ENCODE measurements at places on chromosomes 7 and 10. TPM values are rescaled to one million over a fixed set of nuclear protein-coding genes. Genes with fewer than 3 reads are reported as not detected.
A peak's percentile ranks its signal among the peaks of the same experiment; 100 is the strongest.

DNA sequence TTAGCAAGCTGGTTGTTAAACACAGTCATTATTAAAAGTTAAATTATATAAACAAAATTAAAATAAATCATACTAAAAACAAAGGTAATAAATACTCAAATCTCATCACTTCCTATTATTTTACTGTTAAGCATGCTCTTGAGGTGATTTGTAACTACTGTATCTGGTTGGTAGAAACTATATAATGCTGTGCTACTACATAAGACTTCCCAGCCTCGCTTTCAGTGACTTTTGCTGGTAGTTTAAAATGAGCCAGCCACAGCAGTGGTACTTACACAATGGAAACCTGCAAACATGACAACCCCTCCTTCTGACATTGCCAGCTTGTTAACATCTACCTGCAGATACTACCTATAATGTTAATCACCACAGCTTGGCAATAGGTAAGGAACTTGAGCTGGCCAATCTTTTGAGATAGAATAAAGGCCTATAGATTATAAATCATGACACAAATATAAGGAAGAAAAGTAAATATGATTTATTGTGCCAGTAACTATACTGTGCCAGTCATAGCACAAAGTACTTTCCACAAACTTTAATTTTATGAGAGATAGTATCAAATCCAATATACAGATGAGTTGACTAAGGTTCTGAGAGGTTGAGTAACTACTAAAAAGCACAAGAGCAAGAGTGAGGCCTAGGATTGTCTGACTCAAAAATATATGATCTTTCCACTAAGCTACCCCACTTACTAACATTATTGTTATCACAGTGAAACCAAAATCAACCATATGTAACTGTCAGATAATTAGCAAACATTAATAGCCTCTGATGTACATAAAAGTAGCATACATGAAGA is 181.1 kb upstream of the ASAH2 start:
- DNase-seq = no peak

Gene HYCC1
- 19.6 TPM for total RNA-seq

DNA sequence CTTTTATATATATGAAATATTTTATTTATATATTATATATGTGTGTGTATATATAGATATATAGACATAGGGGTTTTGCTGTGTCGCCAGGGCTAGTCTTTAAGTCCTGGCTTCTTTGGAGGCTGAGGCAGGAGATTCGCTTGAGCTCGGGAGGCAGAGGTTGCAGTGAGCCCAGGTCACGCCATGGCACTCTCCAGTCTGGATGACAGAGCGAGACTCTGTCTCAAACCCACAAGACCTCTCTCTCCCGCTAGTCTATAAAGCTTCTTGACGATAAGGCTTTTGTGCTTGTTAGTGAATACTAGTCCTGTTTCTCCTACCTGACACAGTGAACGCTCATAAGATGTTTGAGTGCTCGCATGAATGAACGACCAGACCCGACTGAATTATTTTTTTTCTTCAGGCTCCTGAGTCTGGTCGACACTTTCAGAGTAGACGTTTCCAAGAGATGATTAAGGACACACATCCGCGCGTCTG is 577 bp upstream of the DDX21 start:
- no peak for DNase-seq

Gene ATRNL1
- 18.4 TPM for total RNA-seq

DNA sequence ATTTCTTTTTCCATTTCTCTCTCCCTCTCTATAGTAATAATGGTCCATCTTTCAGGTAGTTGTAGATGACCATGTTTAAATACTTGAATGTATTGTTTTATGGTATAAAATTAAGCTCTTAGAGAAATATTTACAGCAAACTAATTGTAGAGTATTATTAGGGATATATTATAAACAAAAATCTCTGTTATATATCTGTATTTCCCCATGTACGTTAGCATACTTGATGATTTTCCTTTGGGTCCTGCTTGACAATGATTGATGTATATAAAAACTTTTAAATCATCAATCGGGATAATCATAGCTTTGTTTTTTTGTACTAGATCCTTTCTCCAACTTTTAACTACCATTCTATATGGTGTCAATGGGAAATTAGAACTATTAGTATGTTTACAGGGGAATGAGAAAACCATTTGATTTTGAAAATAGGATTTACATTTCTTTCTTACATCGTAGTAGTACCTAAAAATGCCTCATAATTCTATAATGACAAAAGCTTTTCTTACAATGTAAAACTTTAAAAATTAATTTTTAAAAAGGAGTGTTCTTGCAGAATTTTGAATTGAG is 117.5 kb upstream of the CDK13 start:
- DNase-seq = no peak

DNA sequence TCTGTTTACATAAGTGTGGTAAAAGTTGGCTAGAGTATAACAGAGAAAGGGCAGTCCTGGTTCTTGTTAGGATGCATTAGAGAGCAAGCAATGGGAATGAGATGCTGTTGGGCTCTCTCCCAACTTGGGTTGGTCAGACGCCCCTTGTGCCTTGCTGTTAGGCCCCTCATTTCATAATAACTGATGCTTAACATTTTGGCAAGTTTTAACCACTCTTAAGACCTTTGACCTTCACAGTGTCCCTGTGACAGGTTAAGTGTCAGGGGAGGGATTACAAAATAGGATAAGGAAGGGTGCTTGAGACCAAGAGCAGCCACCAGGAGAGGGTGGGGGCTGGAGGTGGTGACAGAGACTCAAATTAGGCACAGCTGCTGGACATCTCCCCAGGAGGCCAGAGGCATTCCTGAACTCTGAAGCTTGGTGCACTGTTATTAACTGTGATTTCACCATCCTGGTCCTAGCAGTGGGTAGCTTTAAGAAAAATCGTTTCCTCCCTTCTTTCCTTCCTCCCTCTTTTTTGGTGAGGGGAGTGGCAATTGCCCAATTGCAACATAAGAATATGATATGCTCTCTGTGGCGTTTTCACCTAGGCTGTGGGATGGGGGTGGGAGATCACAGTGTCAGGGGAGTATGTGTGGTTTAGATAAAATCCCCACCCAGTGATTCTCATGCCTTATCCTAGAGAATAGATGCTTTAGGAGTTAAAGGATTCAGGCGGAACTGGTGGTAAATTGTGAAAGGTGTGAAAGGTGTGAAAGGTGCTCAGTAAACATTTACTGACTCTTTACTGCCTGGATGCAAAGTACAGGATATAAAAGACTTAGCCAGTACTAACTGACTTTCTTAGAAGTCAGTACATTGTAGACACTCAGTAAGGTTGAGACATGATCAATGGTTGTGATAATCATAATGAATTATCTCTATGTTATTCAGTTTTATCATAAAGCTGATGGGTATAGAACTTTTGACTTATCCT is 270.5 kb downstream of the BICC1 start:
- DNase-seq = peak; percentile 47

- DNase-seq = no peak
Observed at GRCh38 chr10:86851328-86852207, 95.1 kb downstream of the BMPR1A start.

- DNase-seq = no peak
Observed at GRCh38 chr10:132001238-132001972, 19.7 kb upstream of the BNIP3 start.

DNA sequence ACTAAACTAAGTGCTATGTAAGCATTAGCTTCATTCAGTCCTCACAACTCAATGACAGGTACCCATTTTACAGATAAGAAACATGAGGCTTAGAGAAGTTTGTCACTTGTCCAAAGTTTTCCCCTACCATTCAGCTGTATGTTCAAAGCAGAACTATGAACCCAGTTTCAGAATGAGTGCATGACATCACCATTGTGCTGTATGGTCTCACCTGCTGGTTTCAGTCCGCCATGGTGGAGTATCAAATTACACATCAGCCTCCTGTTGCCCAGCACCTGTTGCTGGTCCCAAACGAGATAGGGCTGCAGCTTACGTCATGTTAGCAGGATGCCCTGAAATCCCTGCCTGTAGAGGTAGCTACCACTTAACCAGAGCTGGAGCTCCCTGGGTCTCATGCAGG is 95.0 kb downstream of the DYNC1I1 start:
- DNase-seq = no peak

Gene ITIH2
- not detected for total RNA-seq

Gene TMEM213
- not detected for total RNA-seq

DNA sequence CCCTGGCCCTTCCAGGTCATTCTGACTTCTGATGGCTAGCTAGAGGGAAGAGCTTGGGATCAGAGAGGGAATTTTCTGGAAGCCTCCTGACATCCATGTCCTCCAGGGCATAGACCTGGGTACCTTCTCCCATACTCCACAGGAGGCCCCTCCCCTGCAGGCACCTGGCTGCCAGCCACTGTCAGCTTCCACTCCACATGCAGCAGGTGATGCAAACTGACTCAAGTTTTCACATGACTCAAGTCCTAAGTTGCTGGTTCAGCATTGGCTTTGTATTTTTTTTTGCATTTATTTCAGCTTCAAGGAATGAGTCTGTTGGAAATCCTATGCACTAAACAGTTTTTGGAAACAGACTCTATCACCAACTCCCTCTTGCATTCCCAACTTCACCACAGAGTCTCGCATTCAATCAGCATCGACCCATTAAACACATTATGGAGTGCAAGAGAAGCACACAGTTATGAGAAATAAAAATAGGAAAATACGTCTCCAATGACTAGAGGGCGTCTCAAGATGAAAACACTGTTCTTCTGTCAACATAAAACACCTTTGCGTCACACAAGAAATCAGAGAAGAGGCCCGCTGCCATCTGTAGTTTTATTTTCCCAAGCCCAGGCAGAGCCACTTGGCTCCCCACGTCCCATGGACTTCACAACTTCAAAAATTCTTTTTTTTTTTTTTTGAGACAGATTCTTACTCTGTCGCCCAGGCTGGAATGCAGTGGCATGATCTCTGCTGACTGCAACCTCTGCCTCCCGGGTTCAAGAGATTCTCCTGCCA is 362.6 kb upstream of the MGMT start:
- DNase-seq = no peak

DNA sequence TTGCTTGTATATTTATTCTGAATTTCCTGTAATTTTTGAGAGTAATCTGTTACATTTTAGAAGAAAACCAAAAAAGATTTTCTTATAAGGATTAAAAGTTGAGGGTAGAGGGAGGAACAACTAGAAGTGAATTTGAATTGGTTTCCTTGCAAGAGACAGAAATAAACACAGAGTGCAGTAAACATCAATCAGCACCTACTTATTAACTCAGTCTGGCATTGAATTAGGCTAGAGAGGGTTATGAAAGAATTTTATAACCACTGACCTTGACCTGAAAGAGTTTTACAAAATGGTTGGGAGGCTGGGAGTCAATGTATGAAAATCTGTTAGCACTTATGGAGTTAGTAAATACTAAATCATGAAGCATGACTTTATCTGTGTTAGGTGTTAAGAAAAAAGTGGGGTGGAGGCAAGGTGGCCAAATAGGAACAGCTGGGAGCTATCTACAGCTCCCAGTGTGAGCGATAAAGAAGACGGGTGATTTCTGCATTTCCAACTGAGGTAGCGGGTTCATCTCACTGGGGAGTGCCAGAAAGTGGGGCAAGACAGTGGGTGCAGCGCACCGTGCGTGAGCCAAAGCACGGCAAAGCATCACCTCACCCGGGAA is 106.5 kb downstream of the PDE1C start:
- no peak for DNase-seq

Gene PNLIP
- not detected for total RNA-seq

DNA sequence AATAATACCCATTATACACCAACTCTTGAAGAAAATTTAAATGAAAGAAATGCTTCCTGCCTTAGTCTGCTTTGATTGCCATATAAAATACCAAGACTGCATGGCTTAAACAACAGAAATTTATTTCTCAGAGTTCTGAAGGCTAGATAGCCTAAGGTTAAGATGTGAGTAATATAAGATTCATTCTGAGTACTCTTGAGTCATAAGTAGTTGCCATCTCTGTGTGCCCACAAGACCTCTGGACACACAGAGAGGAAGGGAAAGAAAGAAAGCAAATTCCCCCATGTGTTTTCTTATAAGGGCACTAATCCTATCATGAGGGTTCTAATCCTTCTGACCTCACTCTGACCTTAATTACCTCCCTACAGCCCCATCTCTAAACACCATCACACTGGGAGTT is 201.2 kb downstream of the PTN start:
- DNase-seq = no peak

Gene BTBD16
- total RNA-seq = 51.2 TPM

DNA sequence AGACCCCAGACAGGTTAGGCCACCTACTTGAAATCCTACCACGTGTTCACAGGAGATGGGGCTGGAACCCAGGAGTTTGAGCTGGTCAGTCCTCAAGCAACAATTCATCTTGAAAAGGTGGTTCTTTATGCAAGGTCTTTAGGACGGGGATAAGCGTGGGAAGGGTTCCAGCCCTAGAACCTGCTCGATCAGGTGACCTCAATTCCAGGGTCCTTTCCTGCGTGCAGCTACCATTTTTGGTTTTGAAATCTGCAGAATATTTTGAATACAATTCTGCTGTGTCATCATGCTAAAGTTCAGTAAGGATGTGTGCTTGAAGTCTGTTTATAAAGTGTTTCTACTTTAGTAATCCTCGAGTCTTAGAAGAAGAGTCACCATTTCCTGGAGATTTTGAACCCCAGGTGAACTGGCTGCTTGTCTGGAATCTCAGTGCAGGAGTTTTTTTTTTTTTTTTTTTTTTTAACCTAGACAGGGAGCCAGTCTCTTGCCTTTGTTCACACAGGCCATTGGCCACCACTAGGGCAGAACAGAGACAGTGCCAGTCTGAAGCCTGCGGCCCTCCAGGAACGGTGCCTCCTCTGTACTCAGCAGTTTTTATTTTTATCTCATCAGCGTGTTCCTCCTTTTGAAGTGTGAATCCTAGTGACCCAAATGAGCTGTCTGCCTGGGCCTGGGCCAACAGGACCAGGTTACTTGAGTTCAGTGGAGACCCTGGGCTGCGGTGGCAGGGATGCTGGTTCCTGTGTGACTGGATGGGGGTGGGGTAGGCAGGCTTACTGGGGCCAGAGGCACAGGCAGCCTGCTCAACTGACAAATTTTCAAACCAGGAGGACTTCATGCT is 54.6 kb downstream of the EEPD1 start:
- DNase-seq = no peak

DNA sequence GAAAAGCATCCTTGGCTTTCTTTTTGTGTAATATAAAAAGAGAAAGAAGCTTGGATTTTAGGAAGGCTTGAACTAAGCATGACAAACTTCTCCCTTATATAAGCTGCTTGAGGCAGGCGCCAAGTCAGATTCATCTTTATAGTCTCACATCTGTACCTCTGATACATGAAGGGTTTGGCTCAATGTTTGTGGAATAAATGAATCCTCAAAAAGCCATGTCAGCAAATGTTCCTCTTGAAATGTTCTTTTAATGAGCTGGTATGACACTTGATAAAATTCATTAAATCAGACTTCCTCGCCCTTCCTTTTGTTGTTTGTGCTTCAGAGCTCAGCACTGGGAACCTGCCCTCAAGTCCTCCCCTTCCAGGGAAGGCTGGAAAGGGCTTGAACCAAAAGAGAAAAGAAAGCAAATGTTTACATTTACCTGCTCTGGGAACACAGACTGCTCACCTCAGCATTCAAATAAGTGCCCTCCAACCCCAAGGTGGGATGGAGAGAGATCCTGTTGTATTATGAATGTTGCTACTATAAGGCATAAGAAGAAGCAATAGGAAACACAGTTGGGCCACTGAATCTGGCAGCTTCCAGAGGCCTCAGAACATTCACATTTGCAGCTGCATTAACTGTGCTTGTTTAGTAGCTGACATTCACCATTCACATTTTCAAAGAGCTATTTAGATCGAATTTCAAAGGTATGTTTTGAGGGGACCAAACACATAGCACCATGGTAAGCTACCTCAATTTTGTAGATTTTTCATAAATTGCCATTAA is 212.6 kb downstream of the CACNA2D1 start:
- DNase-seq = no peak

Measured in ureter (tissue), 1 donor.